ENCODE measurements at places on chromosomes 7 and 10. TPM values are rescaled to one million over a fixed set of nuclear protein-coding genes. Genes with fewer than 3 reads are reported as not detected.

DNA sequence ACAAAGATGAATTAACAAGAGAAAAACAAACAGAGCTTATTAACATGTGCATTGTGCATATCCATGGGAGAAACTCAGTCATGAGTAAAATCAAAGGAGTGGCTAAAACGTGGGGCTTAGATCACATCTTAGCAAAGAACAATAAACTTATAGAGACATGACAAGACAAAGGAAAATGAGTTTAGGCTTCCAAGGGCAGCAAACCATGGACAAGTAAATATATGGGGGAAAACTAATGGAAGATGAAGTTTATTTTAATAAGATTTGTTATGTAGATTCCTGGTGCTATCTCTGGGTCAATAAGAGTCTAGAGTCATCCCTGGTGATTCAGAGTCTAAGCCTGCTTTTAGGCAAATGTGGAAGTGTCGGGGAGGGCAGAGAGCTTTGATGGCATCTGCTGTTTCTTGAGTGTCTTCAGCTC lies 87.2 kb upstream of the PLPP4 start:
- no peak for DNase-seq

MBL2 gene
- polyA plus RNA-seq: 0.23 TPM

VPS37D gene
- 9.3 TPM for polyA plus RNA-seq

DNA sequence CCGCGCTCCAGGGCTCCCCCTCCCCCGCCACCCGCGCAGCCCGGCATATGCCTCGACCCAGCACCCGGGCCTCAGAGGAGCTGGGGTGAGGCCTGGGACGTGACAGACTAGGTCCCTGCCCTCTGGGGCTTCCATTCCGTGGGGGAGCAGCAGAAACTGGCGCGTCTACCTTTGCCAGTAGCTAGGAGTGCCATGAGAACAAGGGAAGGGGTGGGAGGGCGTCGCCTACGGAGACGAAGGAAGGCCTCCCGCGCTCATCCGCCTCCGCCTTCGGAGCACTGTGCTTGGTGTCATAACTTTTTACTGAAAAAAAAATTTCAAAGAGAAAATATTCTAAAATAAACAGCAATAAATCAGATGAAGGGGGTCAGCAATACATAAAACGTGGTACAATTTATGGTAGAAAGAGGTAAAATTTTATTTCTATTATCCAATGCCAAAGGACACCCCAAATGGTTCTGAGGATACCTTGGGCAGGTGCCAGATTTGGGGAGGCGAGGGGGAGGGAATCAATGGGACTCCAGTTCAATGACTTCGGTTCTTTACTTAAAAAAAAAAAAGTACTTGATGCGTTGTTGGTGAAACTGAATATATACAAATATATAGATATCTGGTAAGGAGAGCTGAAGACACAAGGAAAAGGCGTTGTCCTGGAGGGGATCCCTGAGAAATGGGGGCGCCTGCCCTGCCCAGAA lies 35.1 kb upstream of the GRID1 start:
- no peak for DNase-seq

GRCh38 chr7:43943417-43944187 lies 17.4 kb downstream of the UBE2D4 start:
- no peak for DNase-seq

DNA sequence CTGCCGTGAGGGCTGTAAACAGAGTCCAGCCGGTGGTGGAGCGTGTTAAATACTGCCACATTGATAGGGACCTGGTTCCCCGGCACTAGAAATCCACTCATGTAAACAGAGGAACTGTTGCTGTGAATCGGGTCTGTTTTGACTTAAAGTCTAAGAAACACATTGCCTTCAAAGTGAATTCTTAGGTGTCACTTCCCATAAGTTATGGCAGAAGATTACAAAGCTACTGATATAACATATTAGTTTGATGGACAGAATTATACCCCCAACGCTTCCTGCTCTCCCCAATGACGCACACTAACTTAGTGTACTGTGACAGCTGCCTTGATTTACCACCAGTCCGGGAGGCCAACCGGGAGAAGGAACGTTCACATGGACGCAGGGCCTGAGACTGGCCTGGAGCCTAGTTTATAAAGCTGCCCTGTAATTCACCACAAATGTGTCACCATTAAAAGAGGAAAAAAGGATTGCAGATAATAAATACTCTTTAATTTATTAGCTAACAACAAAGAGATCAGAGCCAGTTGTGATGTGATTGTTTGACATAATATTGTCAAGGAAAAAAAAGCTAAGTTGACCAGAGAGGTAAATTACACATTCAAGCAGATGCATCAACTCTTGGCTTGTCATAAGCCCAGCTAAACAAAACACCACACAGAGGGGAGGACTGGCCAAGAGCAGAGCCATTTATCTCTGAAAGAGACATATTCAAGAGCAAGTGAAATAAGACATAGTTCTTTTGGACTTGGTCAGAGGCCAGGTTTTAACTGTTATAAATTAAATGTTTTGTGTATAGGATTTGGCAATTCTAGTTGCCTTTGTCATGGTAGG lies 820.6 kb downstream of the LRMDA start:
- DNase-seq: peak; percentile 94

NEUROG3 gene
- polyA plus RNA-seq: not detected

- no peak for DNase-seq
Observed at GRCh38 chr10:96714031-96714590, 6.2 kb downstream of the PIK3AP1 start.

DNA sequence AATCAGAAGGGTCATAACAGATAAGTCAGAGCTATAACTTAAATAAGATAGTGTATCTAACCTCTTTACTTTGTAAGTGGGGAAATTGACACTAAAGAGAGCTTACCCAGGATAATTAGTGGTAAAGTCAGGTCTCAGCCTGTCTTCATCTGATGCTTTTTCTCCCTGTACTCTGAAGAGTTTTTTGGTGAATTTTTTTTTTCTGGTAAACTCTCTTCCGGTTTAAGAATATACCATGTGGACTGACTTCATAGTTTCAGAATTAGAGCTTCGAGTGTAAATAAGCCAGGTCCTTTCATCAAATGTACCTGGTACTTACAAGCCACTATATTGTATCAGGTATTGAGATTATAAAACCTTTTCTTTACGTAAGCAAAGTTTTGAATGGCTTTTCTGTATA lies 6.8 kb downstream of the MINPP1 start:
- DNase-seq: no peak

Measured in left renal pelvis (tissue), 4 donors.